Endothelial cell of umbilical vein (primary cell): ENCODE measurements at places on chromosomes 4 and X. TPM values are rescaled to one million over a fixed set of nuclear protein-coding genes. Genes with fewer than 3 reads are reported as not detected.

ABCG2 gene
- total RNA-seq, result 5.0 and 6.4 TPM in 2 replicates

ODAM gene
- not detected in 2 replicates for total RNA-seq

AWAT2 gene
- total RNA-seq, result 0.20 and 0.21 TPM in 2 replicates

DSPP gene
- total RNA-seq, result not detected in 2 replicates

TRAM1L1 gene
- total RNA-seq, result 0.88 and 1.1 TPM in 2 replicates

ADH5 gene
- total RNA-seq, result 101 and 103 TPM in 2 replicates

TAB3 gene
- total RNA-seq, result 11.7 and 12.0 TPM in 2 replicates

EMCN gene
- 76.2 and 97.3 TPM in 2 replicates for total RNA-seq

ARR3 gene
- total RNA-seq, result not detected in 2 replicates

HNRNPH2 gene
- total RNA-seq, result 58.5 and 59.1 TPM in 2 replicates

HS3ST1 gene
- 0.92 and 1.3 TPM in 2 replicates for total RNA-seq

DIPK2B gene
- 74.8 and 106 TPM in 2 replicates for total RNA-seq

ADH1C gene
- not detected in 2 replicates for total RNA-seq

ABLIM2 gene
- 0.30 and 0.66 TPM in 2 replicates for total RNA-seq

DCLK2 gene
- total RNA-seq, result 4.6 and 4.7 TPM in 2 replicates

C4orf36 gene
- 0.66 TPM in 1 of 2 replicates, not detected in the other for total RNA-seq

MECP2 gene
- total RNA-seq, result 40.9 and 45.3 TPM in 2 replicates

EPGN gene
- 1.2 TPM in 1 of 2 replicates, not detected in the other for total RNA-seq

KIT gene
- total RNA-seq, result 29.3 and 39.7 TPM in 2 replicates

VEGFD gene
- total RNA-seq, result 0.64 and 0.67 TPM in 2 replicates

DTHD1 gene
- total RNA-seq, result not detected in 2 replicates

FGFBP2 gene
- total RNA-seq, result not detected in 2 replicates

CD99L2 gene
- total RNA-seq, result 32.4 and 33.2 TPM in 2 replicates

TCP11X2 gene
- not detected in 2 replicates for total RNA-seq

ENPEP gene
- not detected in 2 replicates for total RNA-seq

TLR1 gene
- 2.7 and 4.6 TPM in 2 replicates for total RNA-seq

SYP gene
- 0.46 and 0.77 TPM in 2 replicates for total RNA-seq

GRIA2 gene
- not detected in 2 replicates for total RNA-seq

VCX3B gene
- not detected in 2 replicates for total RNA-seq

TLR7 gene
- total RNA-seq, result not detected in 2 replicates

TBC1D25 gene
- total RNA-seq, result 14.4 and 16.3 TPM in 2 replicates

HSFX4 gene
- not detected in 2 replicates for total RNA-seq

VBP1 gene
- 45.8 and 51.5 TPM in 2 replicates for total RNA-seq

HSFX1 gene
- 0.53 and 0.88 TPM in 2 replicates for total RNA-seq

PHEX gene
- total RNA-seq, result 0.44 TPM in 2 replicates
